ENCODE measurements at places on chromosomes 2 and 18.

GRCh38 chr2:68187329-68187728 is 29.6 kb downstream of the PNO1 start:
- DNase-seq, result no peak

DNA sequence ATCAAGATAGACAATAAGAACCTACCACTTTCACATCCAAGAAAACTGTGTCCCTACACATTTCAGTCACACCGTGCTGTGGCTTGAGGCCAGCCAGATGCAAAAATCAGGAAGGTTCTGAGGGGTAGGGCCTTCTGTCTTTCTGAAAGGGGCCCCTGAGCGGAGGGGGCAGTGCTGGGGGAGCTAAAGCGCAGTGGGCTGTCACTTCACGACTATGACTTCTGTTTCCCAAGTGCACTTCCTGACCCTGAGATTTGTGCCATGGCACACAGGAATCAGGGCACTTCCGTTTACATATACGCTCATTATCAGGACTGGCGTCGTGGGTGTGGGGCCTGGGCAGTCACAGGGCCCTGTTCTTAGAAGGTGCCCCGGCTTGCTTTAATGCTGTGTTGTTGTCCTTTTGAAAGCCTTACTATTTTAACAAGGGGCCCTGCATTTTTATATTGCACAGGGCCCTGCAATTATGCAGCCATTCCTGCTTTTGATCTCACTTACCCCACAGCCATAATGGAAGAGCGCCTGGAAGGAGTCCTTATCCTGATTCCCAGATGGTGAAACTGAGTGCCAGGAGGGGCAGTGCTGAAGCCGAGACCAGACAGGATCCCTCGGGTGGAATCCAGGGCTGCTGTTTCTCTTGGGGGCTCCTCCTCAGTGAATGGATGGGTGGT is 620 bp downstream of the NGEF start:
- peak; percentile 7 for DNase-seq

- no peak for DNase-seq
Measured at GRCh38 chr18:24014062-24014985, at the start of gene TTC39C. Gene TTC39C, plus strand, starts transcription at chr18:24014754. Its CDS starts 118 bp downstream, at chr18:24014872.

GRCh38 chr2:229485857-229486256 is 214.8 kb upstream of the PID1 start:
- no peak for DNase-seq

DNA sequence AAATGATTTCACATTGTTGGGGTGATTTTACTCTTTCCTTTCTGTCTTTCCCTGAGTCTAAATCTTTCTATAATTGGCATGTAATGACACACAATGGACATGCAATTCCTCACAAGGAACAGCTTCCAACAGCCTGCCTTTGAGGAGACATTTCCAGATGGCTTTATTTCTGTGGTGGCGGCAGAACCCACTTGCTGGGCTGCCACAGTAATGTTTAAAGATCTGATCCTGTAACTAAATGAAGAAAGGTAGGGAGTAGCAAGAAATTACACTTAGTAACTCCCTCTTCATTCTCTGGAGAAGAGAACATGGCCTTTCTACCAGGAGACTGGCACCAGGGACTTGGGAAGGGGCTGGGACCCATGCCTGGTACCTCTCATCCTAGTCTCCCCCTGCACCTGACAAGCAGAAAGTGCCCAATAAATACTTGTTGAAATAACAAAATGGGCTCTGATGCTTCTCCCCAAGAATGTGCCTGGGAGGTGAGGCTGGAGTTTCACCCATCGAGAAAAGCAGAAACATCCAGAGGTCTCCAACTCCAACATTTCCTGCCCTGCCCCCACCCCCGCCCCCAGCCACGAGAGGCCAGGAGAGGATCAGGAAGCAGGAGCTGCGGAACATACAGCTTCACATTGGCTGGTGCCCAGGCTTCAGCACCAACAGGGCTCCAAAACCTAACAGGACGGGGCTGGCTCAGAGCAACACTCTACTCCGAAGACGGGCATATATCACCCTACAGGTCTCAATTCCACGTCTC is 92.1 kb downstream of the PXDN start:
- DNase-seq, result peak; percentile 82

DNA sequence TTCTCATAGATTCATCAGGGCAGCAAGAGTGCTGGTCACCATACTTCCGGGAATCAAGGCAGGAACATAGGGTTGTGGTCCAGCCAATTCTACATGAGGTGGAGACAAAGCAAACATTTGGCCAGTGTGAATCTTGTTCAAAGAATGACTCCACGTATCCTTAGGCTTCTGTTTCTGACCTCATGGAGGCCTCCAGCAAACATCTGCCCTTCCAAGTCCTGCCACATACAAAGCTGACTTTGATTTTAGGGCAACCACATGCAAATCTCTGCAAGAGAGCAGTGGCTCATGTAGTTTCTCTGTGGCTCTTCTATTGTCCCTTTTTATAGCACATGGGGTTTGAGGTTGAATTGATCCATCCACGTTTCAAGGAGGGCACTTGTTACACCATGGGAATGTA is 132.1 kb upstream of the MMADHC start:
- DNase-seq, result no peak

GRCh38 chr18:3088449-3088848 is 75.5 kb upstream of the LPIN2 start:
- peak; percentile 58 for DNase-seq

GRCh38 chr2:226411205-226411604 is 388.4 kb downstream of the IRS1 start:
- no peak for DNase-seq

DNA sequence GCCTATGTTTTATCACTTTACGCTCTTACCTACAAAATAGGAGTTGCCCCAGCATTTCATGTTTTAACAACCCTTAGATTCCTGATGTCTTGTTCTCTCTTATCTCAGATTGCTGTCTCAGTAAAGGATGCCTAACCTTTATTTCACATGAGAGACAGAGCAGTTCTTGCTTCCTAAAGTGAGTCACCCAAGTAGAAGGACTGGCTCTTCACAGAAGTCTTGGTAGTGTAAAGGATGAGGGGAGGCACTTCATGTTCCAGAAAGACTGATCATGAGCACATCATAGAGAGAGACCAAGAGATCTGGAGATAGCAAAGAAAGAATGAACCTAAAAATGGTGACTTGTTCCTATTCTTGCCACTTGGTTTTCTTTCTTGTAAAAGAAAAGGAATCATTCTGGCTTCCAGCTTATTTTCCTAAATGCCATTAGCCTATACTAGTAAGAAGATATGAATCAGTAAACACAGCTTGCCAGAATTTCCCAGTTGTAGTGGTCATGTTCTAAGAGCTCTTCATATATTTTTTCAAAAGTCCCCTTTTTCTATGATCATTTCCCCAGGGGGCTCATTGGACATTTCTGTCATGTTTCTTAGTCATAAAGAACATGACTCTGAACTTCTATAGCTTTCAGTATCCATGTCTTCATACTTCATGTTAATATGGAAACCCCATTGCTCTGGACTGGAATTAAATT is 54.9 kb downstream of the MAPRE2 start:
- DNase-seq, result no peak

GRCh38 chr2:5561006-5561405 is 131.2 kb upstream of the SOX11 start:
- no peak for DNase-seq

DNA sequence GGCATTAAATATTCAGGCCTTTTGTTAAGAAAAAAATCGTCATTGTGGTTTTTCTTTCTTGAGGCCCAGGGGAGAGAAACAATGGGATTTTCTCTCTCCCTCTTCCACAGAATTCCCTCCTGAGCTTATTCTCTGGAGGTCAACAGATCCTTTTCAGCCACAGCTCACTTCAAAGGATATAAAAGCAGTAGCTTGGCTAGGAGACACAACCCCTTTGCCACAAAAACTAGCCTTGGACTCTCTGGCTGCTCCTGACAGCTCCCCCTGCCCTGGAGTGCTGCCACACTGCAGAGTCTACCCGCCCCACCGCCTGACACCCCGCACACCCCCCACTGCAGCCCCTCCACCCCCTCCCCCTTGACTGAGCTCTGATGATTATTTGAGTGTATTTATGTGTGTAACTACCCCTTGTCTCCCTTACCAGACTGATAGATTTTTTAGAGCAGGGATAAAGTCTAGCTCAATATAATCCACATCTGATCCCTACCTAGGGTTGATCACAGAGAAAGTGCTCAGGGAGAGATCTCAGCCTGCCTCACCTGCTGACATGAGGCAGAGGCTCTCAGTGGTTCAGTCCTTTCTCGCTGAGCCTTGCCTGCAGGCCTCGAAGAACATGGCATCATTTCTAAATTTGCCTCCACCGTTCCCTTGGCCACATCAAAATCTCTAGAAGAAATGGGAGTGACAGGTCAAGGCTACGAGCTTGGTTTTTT is 132.2 kb upstream of the SP5 start:
- no peak for DNase-seq

DNA sequence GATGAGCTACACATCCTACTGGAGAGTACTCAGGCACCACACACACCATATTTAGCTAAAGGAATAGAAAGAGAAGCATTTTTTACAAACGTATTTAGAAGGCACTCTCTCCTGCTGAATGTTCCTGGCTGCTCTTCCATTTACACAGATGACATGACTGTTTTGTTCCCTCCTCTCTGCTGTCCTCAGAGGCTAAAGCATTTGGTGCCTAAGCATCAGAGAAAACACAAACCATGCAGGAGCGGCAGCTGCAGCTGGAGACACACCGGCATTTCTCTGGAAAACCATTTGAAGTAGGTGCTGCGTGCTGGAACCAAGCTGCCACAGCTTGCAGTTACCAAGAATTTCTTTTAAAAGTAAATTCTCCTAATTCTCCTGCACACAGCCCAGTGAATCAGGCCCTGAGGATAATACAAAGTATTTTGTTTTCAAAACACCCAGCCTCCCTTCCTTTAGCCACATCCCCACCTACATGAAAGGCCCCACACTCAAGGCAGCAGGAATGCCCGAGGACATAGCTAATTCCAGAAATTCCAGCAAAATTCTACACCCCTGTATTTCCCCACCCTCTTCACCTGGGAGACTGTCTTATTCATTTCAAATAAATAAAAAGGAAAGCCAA is 488.9 kb upstream of the SOX11 start:
- DNase-seq, result no peak

DNA sequence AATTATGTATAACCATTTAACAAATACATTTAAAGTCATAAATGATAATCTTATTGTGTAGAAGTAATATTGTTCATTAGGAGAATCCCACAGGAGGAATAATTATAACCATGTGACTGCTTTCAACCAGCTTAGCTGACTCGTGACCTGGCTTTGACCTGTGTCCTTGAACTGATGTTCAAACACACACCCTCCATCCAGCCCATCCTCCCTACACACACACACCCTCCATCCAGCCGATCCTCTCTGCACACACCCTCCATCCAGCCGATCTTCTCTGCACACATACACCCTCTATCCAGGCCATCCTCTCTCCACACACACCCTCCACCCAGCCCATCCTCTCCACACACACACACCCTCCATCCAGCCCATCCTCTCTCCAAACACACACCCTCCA is 83.5 kb downstream of the EIPR1 start:
- no peak for DNase-seq

GRCh38 chr2:146412625-146413024 is 1432.2 kb upstream of the ACVR2A start:
- no peak for DNase-seq

- DNase-seq, result no peak
Measured at GRCh38 chr2:2707206-2707991, 376.3 kb upstream of the MYT1L start.

DNA sequence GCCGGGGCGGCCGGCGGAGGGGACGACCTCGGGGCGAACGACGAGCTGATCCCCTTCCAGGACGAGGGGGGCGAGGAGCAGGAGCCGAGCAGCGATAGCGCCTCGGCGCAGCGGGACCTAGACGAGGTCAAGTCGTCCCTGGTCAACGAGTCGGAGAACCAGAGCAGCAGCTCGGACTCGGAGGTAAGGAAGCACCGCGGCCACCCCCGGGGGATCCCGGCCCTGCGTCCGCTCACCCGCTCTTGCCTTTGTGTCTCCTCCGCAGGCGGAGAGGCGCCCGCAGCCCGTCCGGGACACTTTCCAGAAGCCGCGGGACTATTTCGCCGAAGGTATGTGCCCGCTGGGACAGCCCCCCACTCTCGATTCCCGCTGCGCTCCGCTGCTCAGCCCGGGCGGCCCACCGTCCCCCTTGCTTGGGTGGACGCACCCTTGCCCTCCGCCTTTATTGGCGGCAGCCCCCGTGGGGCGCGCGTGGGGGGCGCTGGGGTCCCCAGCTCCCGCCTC is 611 bp downstream of the TCF7L1 start:
- no peak for DNase-seq

DNA sequence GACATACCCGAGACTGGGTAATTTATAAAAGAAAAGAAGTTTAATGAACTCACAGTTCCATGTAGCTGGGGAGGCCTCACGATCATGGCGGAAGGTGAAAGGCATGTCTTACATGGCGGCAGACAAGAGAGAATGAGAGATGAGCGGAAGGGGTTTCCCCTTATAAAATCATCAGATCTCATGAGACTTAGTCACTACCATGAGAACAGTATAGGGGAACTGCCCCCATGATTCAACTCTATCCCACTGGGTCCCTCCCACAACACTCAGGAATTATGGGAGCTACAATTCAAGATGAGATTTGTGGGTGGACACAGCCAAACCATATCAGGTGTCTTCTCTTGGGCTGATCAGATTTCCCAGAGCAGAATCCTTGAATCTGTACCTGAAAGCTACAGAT is 617.3 kb upstream of the ID2 start:
- DNase-seq, result no peak

GRCh38 chr18:60668583-60668982 is 296.0 kb upstream of the MC4R start:
- no peak for DNase-seq

DNA sequence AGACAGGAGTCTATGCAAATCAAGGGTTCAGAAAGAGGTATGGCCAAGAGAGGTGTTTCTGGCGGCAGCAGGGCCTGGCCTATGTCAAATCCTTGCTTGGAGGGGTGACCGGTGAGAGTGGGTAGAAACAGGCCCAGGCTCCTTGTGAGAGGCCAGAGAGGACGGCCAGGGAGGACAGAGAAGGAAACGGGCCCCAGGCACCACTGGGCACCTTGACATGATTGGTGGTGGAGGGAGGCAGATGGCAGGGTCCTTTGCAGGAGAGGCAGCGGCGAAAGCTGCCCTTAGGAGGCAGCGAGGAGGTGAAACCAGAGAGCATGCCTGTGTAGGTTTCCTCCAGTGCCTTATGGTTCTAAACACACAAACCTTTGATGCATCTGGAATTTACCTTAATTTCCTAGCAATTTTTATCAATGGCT is 6.2 kb downstream of the RAMP1 start:
- DNase-seq, result no peak

All from dermis microvascular lymphatic vessel endothelial cell (primary cell).